ENCODE measurements at places on chromosomes 5 and 9.
A peak's percentile ranks its signal among the peaks of the same experiment; 100 is the strongest.

GRCh38 chr9:137696136-137696925, 77.5 kb downstream of the EHMT1 start:
- DNase-seq = no peak

DNA sequence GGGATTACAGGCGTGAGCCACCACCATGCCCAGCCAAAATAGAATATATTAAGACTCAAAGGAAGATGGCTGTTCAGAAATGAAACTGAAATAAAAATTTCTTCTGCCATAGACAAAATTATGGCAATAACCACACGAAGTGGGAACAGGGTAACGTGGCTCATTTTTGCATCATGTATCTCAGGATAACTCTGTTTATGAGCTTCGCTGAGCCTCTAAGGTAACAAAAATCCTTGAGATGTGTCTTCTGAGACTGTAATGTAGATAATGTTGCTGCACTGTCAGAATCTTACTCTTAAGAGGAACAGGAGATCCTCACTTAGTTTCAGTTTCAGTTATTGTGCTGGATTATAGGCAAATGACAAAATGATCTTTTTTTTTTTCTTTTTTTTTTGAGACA, 153.8 kb downstream of the GOLPH3 start:
- peak; percentile 10 for DNase-seq

GRCh38 chr5:53431665-53432064, 48.8 kb upstream of the FST start:
- no peak for DNase-seq

- DNase-seq = no peak
Measured at GRCh38 chr9:10548348-10548747, 64.5 kb downstream of the PTPRD start.

DNA sequence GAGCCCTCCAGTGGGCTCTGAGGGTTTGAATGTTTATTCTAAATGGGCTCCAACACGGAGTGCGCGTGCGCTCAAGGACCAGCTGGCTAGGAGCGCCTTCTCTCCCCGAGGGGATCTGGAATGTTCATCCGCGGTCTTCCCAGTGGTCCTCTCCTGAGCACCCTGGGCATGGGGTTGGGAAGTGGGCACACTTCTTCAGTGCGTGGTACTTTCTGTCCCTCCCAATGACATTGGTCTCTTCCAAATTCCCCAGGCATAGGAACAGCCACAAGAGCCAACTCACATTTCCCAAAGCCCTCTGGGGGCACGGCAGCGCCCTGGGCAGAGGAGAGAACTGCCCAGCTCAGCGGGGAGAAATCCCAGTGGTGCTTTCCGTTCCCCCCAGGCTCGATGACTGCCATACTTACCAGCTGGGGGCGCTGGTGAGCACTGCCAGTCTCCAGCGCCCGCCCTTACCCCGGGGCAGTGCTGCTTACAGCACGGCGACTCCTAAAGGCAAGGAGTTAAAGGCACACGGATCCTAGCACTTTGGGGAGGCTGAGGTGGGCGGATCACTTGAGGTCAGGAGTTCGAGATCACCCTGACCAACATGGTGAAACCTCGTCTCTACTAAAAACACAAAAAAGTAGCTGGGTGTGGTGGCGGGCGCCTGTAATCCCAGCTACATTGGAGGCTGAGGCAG, 29.9 kb upstream of the OBP2B start:
- peak; percentile 62 for DNase-seq

GRCh38 chr5:91211997-91212713, 171.0 kb downstream of the ARRDC3 start:
- DNase-seq = no peak

- no peak for DNase-seq
Measured at GRCh38 chr5:161095953-161096352, 243.9 kb upstream of the ATP10B start.

- DNase-seq = no peak
Measured at GRCh38 chr5:6069496-6070185, 308.7 kb downstream of the MED10 start.

GRCh38 chr5:25544652-25545249, 900.0 kb upstream of the CDH10 start:
- peak; percentile 15 for DNase-seq

DNA sequence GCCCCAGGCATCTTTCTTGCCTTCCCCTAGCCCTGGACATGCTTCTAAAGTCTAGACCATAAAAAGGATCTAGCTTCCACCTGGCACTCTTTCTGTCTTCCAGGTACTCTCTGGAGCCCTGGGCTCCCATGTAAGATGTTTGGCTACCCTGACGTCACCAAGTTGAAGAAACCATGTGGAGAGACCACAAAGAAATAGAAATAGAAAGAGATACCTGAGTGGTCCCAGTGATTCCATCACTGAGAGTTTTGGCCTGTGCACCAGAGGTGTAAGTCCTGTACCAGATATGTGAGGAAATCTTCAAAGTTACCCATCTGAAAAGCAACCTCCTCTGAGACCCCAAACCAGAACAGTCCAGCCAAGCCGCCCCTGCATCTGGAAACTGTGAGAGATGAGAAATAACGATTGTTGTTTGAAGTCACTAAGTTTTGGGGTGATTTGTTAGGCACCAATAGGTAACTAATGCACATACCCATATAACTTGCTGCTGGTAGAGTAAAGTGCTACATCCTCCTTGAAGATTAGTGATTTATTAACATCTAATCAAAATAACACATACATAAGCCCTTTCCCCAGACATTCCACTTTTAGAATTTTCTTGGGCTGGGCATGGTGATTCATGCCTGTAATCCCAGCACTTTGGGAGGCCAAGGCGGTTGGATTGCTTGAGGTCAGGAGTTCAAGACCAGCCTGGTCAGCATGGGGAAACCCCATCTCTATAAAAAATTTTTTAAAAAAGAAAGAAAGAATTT, 85.7 kb upstream of the LHFPL2 start:
- DNase-seq = no peak

DNA sequence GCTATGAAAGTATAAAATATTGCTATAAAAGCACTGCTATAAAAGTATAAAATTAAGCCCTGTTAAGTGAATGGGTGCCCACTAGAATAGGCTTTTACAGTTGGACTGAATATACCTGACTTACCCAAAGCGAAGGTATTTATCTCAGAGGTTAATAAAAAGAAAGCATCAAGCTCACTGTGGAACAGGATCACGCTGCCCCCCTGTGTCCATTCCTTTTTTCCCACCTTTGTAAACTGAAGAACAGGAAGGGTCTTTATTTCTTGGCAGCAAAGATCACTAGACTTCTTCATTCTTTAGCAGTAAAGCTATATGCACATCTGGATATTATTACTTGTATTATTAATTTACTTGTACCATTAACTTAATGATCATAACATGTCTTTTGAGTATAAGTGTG, 22.1 kb upstream of the PLPP6 start:
- DNase-seq = peak; percentile 12

GRCh38 chr9:4301971-4302427, 2.1 kb upstream of the GLIS3 start:
- peak; percentile 38 for DNase-seq

- peak; percentile 62 for DNase-seq
Measured at GRCh38 chr9:33458444-33458843, 11.1 kb upstream of the AQP3 start.

GRCh38 chr9:29004988-29005387, 1431.7 kb upstream of the C9orf72 start:
- DNase-seq = no peak

- peak; percentile 83 for DNase-seq
Measured at GRCh38 chr5:171989276-171989675, 17.2 kb downstream of the FBXW11 start.

DNA sequence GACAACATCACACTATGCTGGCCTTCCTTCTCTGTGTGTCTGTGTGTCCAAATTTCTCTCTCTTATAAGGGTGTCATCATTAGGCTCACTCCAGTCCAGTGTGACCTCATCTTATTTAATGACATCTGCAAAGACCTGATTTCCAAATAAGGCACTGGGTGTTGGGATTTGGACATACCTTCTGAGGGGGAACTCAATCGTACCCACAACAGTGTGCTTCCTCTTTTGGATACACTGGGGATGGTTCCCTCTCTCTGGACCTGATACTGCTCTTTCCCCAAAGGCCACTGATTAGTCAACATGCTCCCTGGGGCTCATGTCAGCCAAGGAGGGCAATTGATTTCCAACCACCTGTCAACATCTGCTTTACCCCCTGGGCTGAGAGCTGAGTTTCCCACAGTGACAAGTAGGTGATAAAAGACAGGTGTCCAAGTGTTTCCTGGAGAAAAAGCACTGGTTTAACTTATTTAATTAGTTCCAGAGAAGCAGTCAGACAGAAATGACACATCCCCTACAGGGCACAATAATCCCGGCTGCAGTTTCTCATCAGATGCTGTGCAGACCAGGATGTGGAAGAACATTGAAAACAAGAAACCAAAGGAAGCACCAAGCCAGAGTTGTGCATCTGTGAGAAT, 17.8 kb upstream of the CEP72 start:
- DNase-seq = no peak

- DNase-seq = no peak
Measured at GRCh38 chr5:90171466-90171865, 238.1 kb downstream of the CETN3 start.

DNA sequence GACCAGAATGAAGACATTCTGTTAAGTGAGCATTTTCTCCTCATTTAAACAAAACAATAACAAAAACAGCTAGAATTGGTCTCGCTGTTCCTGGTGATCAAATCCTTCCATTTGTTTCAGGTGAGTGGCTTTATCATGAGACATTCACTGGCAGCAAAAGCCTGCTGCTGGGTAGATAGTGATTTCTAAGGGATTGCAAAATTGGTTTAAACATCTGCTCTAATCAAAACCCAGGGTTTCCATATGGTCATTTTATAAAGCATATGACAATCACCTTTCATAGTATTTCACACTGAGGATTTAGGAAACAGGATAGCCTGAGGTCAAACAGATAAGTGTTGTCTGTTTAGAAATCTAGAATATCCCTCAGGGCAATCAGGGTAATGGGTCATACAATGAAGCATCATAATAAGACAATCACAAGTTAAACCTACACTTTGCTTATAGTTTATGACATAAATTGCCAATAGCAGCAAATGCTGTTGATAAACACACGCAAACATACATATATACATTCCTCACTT, 769.6 kb upstream of the C9orf72 start:
- no peak for DNase-seq

GRCh38 chr5:147759441-147759840, 23.1 kb downstream of the JAKMIP2 start:
- no peak for DNase-seq

DNA sequence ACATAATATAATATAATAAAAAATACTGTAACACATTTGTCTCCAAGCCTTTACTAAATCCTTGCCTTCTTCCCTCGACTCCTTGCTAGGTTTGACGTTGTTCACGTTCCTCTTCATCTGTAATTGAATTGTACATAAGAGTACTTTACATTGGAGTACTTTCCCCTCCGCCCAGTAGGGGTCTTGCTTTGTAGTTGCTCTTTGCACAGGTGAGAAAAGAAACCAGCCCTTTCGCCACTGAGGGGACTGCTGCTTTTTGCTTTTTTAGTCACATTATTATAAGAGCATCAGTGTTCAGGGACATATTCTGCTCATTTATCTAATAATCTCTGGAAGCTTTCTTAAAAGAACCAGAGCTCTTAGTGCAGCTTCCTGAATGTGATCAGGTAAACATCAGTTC, 115.0 kb downstream of the CETN3 start:
- no peak for DNase-seq

DNA sequence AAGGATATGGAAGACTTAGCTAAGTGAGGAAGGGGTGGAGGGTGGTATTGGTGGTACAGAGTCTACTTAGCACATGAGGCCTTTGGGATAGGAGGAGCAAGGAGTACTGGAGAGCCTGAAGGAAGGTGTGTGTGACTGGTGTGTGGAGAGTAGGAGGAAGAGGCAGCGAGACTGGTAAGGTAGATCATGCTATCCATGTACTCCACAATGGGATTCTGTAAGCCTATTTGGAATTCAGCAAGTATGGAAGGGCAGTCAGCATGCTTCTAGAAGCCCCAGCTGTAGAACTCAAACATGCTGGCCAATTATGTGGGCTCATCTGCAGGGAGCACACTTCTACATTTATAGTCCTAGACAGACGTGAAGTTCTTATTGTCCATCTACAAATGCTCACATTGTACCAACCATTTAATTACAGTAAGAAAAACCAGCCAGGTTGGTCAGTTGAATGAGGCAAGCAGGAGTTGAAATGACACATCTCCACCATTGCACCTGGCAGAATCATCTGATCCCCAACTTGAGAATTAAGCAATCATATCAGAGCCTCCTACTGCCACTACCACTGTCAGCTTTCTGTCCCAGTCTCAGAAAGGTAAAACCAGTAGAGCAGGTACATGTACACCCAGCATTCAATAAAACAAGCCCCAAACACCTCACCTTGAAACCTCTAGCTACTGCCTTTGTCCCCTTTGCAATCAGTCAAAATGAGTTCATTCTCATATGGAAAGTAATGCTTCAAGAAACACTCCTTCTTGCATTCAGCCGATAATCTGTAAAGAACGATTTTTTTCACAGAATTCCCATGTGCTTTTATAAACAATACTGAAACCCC, 60.9 kb upstream of the GLRX start:
- DNase-seq = no peak

- DNase-seq = peak; percentile 47
Measured at GRCh38 chr9:89606624-89607311, 2.0 kb downstream of the GADD45G start.

DNA sequence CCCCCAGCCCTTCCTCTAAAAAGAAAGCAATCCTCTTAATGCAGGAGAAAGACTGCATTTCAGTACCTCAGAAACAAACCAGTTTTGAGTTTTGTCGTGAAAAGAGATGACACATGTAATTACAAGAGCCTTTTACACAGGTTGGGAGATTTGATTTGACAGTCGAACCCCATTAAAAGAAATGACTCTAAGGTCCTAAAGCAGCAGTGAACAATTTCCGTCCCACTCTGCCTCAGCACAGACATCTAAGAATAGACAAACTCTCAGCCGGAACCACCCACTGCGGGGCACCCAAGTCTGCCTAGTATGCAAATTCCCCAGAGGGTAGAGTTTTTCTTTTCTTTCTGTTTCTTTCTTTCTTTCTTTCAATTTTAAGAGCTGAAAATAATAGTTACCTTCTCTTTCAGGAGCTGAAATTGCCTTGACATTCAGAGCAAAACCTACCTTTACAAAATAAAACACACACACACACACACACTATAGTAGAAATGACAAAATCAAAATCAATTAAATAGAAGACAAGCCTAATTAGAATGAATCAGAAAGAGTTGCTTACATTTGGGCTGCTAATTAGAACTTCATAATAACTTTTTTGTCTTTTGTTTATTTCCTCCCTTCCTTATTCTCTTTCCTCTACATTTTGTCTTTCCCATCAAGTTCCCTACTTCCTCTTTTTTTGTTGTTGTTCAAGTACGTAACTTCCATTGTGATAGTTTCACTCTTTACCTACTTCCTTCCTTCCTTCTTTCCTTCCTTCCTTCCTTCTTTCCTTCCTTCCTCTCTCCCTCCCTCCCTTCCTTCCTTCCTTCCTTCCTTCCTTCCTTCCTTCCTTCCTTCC, 65.1 kb downstream of the BASP1 start:
- DNase-seq = no peak

DNA sequence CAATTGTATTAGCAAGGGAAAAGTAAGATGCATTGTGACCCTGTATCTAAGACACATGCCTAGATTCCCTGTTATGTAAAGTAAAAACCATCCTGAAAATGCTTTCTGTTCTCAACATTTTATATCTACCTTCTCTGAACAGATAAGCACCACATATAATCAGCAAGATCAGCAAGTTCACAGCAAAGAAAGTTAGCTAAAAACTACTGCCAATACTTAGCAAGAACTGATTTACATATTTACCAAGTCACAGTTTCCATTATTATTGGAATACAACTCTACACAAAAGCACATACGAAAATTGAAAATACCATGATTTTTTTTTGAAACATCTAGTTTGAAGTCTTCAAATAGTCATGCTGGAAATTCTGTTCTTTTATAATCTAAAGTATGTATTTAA, 1118.1 kb downstream of the TAF11L14 start:
- no peak for DNase-seq

All from activated CD4-positive, alpha-beta T cell treated with anti-CD3 and anti-CD28 coated beads, Interleukin-2, Interleukin-4, amounts not matched to agents 100 ng/mL and 50 ng/mL, durations not matched to agents 16 hours and 8 hours (primary cell).